ENCODE measurements at places on chromosomes 6 and 20.
A peak's percentile ranks its signal among the peaks of the same experiment; 100 is the strongest.

DNA sequence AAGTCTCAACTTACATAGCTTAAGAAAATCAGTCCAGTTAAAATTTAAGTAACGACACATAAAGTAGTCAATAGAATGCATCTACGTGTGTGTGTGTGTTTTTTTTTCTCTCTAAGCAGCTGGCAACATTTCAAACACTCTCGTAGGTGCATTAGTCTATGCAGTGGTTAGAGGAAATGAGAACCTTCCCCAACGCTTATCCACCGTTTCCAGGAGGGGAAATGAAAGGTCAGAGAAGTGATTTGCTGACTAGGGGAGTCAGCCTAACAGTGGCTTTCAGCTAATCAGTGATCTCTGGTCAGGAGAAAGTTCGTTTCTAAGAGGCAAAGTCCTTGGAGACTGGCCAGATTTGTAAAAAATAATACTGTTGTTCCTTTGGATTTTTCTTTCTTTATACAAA, 806.6 kb downstream of the C6orf118 start:
- no peak for DNase-seq

DNA sequence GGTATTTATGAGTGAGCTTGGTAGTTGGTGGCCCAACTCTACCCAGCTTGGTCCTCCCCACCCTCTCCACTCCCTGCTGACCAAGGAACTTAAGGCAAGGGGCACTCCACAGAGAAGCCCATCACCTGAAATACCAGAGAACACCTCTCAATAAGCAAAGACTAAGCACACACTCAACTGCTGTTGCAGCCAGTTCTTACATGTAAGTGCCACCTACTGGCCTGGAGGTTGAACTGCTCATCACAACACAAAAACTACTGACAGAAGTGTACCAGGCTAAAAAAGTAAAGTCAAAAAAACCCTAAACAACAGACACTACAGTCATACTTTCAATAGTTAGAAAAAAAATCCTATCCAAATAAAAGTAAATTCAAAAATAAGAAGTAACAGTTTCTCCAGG, 146.2 kb downstream of the FAM83B start:
- no peak for DNase-seq

DNA sequence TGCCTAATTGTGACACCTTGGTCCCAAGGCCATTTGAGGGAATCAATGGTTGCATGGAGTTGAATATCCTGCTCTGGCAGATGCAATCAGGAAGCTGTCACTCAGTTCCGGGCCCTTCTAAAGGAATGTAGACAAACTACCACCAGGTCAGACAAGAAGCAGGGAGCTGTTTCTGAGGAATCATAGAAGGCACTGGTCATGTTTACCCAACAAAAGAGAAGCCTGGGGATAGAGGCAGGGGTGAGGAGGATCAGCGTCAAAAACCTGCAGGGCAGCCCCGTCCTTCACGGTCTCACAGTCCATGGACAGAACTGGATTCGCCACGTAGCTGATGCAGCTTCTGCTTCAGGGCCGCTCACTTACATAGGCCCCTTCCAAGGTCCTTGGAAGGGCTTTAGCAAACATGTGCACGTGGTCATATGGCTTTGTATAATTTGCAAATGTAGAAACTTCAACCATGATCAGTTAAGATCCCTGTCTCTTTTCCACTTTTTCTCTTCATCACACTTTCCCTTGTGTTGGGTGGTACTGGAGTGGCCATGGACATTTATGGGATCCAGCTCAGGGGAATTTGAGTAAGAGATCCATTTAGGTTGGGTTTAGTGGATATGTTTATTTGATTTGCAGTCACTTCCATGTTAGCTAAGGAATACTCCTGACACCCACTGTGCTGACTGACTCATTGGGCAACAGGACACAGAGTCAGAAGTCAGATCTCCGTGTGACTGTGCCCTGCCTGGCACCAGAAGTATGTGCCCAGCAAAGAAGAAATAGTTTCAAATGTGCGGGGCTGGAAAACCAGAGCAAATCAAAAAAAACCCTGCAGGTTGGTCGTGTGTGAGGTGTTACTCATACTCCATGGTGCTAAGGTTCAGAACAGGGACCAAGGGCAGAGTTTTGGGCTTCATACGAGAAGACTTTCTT, 60.0 kb upstream of the ZFAND3 start:
- DNase-seq = no peak

- DNase-seq = no peak
These were observed 214.3 kb downstream of the OGFRL1 start for GRCh38 chr6:71502956-71503355.

DNA sequence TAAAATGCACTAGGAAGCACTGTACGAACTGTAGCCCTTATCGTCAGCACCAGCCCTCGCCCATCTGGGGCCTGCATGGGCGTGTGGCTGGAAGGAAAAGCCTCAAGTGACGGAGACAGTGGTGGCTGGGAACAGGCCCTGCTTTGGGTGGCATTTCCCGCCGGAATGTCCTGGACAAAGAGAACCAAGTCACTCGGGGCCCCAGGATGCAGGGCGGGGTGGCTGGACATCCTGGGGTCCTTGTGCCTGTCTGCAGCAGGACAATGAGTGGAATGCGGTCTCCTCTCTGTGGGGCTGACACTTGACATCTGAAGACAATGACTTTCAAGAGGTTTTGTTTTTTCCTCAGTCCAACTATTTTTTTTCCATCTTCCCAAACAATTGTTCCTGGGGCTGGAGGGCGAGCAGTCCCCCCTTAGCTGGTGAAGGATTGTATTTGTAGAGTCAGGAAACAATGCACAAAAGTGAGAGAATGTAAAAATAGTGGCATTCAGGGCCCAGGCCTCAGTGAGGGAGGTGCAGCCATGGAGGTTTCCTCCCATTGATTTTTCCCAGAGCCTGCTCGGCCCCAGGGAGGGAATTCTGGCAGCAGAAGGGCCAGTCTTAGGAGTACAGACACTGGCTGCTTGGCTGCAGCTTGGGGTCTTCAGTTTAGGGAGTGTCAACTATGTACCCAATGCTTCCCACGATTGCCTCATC, 64.4 kb downstream of the PREX1 start:
- no peak for DNase-seq

DNA sequence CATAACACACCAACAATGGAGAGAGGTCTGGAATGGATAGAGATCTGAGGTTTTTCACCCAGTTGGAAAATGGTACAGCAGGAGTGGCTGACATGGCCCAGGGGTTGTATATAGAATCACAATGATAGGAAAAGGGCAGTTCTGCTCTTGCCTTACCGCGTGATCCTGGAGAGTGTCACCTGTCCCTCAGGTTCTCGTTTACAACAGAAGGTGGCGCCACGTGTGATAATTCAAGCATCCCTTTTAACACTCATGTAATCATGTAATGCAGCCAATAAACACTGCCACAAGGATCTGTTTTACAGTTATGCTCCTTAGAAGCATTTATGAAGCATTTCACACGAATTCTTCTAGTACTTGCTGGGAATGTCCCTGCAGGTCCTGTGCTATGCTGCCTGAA, 12.9 kb upstream of the WFDC2 start:
- DNase-seq = no peak

GRCh38 chr6:136173519-136174507, 76.3 kb downstream of the MTFR2 start:
- peak; percentile 90 for DNase-seq

DNA sequence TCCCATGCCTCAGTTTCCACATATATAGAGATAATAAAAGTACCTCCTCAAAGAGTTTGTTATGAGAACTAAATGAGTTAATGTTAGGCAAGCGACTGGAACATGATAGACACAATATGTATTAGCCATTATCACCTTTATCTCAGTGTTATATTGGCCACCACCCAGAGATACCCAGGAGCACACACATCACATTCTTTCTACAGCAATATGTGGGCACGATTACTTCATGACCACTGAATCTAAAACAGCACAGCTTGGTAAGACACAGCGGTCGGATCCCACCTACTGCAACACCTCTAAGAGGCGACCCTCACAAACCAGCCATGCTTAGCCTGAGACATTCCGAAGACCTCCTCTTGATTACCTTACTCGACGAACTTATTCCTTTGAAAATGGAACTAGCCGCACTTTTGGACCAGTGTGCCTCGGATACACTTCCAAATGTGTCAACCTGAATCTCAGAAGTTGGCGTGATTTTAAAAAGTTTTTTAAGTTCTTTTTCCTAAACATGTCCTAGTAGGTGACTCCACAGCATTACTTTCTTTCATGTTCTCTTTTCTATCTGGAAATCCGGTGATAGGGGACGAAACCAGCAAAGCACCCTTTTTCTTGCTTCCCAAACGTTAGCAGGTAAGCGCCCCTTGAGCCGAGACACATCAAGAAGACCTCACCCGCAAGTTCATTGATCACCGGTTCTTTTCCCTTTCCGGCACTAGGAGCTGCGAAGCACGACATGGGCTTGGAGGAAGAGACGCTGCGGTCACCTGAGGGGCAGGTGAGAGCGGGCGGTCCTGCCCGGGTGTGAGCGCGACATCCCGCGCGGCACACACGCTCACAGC, 923 bp downstream of the GMDS start:
- DNase-seq = no peak

DNA sequence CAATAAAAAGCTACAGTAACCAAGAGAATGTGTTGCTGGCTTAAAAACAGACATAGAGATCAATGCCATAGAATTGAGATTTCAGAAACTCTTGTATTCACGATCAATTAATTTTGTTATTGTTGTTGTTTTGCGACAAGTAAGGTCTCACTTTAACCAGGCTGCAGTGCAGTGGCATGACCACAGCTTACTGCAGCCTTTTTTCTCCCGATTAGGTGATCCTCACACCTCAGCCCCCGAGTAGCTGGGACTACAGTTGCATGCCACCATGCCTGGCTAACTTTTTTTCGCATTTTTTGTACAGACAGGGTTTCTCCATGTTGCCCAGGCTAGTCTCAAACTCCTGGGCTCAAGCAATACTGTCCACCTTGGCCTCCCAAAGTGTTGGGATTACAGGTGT, 42.2 kb downstream of the RANBP9 start:
- DNase-seq = no peak

DNA sequence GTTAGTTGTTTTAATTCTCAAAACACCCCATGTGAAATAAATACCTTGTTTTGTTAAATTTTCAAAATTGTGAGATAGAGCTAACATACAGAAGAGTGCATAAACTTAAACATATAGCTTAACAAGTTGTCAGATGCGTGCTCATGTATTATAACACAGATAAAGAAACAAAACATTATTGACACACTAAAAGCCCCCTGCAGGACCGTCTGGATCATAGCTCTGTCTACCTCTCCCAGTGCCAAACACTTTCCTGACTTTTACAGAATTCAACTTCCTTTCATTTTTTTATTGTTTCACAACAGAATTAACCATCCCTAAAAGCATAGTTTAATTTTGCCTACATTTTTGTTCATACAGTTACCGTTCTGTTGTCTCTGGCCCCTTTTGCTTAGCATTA, 17.8 kb upstream of the FRK start:
- no peak for DNase-seq

DNA sequence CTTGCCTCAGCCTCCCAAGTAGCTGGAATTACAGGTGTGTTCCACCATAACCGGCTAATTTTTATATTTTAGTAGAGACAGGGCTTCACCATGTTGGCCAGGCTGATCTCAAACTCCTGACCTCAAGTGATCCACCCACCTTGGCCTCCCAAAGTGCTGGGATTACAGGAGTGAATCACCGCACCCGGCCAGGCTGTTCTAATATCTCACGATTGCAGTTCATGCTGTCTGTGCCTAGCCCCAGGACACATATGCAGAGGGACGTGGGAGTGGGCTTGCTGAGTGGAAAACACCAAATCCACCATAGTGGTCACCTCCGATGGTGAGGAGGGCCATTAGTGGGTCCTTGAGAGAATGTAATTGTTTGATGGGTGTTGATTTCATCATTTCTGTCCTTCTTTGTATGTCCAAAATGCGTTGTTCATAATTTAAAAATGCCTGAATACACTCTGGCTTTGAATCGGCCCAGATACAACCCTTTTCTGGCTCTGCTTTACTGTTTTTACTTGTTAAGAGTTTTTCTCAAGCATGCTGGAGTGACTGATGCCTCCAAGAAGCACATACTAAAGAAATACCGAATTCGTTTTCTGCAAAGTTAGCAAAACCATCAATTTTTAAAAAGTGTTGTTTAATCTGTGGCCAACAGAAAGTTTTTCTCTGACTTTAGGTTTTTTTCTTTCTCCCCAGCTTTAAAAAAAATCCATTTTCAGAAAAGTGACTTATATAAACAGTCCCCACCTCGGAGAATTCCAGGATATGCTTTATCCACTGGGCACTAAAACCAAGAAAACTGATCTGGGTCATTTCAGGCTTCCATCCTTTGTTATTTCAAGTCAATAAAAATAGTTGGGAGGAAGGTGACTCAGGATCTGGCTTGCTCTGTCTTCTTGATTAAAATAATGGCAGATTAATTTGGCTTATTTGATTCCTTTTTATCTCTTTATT, 18.8 kb upstream of the RALGAPA2 start:
- DNase-seq = no peak

GRCh38 chr6:166905013-166905412, 51.3 kb downstream of the RNASET2 start:
- DNase-seq = no peak

GRCh38 chr20:36773107-36773596, 411 bp downstream of the DSN1 start:
- peak; percentile 13 for DNase-seq

DNA sequence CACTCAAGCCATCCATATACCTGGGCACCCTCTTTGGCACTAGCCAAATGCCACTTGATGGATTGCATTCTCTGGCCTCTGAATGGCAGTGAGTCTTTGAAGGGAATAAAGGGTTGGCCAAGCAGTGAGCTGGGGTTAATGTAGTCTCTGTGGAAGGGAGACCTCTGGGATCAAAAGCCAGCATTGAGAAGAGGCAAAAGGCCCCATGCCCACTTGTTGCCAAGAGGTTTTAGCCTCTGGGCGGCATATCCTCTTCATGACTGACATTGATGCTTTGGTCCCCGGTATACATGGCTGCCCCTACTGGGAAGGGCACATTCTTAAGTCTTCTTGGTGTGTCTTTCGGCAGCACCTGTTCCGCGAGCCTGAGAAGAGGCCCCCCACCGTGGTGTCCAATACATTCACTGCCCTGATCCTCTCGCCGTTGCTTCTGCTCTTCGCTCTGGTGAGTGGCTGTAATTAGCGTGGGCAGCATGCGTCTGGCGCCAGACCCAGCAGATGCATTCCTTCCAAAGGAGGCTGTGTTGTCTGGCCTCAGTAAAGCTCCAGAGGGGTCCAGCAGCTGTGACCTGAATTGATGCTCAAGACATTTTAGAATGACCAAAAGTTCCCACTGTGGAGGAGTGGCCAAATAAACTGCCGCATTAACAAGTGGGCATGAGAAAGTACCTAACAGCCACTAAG, 29.5 kb downstream of the GHRH start:
- no peak for DNase-seq
